ENCODE measurements at places on chromosomes 13 and 19.

DNA sequence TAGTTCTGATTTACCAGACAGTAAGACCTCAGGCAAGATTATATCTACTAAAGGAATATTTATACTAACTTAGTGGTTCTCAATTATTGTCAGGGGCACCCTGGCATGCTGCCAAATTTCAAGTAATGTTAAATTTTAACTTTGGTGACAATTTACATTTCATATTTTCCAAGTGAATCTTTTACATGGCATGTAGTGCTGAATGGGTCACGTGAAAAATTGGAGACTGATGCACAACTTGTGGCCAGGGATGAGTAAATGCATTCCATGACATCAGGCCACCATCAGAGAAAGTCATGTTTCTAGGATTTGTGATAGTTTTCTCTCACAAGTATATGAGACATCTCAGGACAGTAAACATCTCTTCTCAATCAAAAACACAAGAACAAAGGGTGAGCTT, 202.6 kb upstream of the SOX21 start:
- no peak for DNase-seq

- DNase-seq, result no peak
These were observed 75.7 kb downstream of the MAP4K1 start for GRCh38 chr19:38542040-38542439.

- no peak for DNase-seq
These were observed 353.5 kb downstream of the DACH1 start for GRCh38 chr13:71513411-71514033.

DNA sequence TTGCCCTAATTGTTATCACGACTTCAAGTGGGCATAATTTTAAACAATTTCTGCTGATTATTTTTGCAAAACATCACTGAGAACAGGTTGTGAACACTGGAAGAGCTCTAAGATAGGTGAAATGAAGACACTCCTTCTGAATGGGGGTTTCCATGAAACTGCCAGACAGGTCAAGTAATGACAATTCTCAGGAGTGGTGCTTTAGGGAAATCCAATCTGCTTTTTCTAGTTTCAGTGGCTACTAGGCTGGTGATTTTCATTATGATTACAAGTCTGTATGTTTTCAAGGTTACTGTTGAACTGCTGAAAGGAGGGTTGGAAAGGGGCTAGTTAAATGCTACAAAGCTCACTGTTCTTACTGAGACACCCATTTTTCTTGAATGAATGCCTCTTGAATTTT, 1724.2 kb downstream of the PCDH9 start:
- no peak for DNase-seq

DNA sequence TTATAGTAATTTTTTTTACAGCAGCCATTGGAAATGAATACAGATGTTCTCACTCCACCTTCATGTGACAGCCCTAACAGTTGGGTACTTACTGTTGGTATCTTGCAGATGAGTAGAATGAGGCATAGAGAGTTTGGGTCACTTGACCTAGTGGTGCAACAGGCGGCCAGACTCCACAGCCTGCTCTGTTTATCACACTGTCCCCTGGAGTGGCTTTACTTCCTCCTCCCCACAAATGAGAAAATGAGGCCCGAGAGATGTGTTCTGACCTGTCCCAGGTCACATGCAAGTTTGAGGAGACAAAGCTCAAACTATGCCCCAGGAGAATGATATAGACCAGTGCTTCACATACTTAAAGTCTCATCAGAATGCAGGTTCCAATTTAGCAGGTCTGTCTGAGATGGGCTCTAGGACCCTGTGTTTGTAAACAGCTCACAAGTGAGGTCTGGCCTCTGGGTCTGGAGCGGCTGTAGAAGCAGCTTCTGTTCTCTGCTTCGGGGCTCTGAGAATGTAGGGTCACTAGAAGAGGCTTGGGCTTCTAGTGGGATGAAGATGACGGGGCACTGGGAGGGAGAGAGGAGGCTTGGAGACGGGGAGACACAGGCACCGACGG, 37.4 kb upstream of the RCBTB2 start:
- DNase-seq, result no peak

DNA sequence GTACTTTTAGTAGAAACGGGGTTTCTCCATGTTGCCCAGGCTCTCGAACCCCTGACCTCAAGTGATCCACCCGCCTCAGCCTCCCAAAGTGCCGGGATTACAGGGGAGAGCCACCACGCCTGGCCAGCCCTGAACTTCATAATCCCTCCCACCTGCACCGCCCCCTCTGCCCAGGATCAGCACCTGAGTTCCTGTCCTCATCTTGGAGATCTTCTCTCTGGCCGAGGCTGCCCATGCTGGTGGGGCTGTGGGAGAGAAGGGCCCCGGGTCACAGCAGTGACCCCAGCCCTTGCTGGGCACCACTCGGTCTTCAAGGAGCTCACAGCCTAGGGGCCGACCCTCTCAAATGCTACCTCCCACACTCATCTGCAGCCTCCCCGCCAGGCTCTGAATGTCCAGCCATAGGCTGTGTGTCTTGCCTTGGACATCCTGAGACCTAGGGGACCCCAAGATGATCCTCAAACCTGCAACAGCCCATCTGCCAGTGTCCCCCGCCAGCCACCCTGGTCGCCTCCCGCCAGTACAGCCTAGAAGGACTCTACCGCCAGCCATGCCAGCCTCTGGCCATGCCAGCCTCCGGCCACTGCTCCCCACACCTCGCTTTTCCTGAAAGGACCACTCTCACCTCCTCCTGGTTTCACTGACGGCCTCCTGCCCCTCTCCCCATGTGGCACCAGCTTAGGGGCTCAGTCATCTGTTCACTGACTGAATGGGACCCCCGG, 1.5 kb downstream of the ATP8B3 start:
- no peak for DNase-seq

GRCh38 chr19:6983448-6983847, 37.8 kb downstream of the MBD3L2B start:
- DNase-seq, result no peak

GRCh38 chr13:99281811-99282263, 23.7 kb upstream of the GPR18 start:
- no peak for DNase-seq

DNA sequence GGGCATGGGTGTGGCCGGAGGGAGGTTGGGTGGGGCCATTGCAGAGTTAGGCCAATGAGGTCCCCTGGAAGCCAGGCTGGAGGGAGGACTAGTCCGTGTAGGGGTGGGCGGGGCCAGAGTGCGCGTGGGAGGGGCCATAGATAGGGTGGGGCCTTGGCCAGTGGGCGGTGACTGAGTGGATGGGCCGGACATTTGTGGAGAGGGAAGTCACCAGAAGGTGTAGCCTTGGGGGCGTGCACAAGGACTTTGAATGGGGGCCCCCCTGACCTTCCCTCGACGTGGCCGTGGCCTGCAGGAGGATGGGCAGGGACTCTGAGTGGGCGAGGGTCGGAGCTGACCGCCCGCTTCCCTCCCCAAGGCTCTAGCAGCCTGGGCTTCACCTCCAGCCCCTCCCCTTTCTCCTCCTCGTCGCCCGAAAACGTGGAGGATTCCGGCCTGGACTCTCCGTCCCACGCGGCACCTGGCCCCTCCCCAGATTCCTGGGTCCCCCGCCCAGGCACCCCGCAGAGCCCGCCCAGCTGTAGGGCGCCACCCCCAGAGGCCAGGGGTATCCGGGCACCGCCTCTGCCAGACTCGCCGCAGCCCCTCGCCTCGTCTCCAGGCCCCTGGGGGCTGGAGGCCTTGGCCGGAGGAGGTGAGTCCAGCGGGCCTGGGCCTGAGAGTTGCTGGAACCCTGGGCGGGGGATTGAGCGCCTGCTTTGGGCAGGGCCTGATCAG, 16.5 kb upstream of the B3GNT3 start:
- DNase-seq, result no peak

- no peak for DNase-seq
These were observed 873.7 kb downstream of the SLITRK5 start for GRCh38 chr13:88544836-88545235.

GRCh38 chr13:106734198-106734597, 166.3 kb upstream of the ARGLU1 start:
- DNase-seq, result no peak

GRCh38 chr13:42174344-42175162, 97.4 kb upstream of the AKAP11 start:
- DNase-seq, result peak; percentile 11

- peak; percentile 74 for DNase-seq
These were observed 13.3 kb upstream of the ISYNA1 start for GRCh38 chr19:18450931-18451836.

- DNase-seq, result no peak
These were observed 1317.9 kb upstream of the SPRY2 start for GRCh38 chr13:81658598-81659370.

GRCh38 chr13:62207388-62207787, 791.7 kb upstream of the PCDH20 start:
- DNase-seq, result no peak

GRCh38 chr13:35881360-35881759, 249.8 kb downstream of the DCLK1 start:
- DNase-seq, result peak; percentile 66

GRCh38 chr13:100588331-100589177, at the start of gene GGACT:
GGACT (minus strand) TSS chr13:100588789; CDS start chr13:100532591, 56,198 bp downstream.
- DNase-seq, result peak; percentile 47

DNA sequence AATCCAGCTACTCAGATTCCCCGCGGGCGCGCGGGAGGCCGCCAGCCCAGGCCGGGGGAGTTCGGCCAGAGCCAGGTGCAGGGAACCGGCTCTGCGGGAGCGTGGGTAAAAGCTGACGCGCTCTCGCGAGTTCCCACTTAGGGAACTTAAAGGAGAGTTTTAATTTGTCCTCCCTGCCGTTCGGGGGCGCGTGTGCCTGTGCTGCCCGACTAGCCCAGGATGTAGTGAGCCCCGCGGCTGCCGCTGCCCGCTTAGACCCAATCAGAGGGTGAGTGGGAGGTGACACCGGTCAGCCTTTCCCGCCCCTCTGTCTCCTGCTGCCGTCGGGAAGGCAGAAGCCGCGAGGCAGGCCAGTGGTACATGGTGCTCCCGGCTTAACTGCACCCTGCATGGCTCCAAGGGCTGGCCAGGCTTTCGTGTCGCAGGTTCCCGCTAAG, 36.0 kb upstream of the NEK3 start:
- peak; percentile 72 for DNase-seq

DNA sequence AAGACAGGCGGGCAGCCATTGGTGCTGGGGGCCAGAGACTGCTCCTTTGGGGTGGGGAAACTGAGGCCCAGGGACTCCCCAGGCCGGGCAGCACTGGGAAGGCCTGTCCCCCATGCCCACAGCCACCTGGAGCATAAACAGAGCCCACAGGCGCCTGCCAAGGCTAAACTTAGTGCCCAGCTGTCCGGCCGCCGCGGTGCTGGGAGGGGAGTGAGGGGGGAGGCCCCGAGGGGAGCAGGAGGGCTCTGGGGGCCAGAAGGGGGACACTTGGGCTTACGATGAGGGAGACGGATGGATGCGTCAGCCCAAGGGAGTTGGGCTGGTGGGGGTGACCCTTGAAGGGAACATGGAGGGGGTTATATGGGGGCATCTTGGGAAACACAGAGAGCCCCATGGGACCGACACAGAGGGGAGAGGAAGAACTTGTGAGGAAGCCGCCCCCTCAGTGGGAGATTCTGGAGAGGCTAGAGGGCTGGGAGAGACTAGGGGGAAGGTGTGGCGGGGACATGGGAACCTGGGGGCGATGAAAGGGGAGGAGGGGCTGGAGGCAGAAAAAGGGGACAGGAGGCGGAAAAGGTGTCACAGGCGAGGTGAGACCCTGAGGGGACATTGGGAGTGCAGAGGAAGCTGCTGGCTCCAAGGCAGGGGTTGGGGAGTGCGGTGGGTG, 2.2 kb downstream of the CERS1 start:
- DNase-seq, result no peak

DNA sequence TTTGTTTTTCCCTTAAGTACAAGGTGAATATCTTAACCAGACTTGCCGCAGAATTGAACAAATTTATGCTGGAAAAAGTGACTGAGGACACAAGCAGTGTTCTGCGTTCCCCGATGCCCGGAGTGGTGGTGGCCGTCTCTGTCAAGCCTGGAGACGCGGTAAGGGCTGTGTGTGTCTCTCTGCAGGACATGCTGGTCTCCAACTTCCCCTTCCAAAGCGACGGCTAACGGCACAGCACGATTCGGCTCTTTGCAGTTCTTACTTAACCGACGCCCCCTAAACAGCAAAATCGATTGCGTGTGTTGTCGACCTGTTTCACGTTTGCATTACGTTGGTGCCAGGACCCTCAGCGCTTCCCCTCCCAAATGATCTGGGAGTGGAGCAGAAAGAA, 73.2 kb downstream of the GGACT start:
- no peak for DNase-seq

DNA sequence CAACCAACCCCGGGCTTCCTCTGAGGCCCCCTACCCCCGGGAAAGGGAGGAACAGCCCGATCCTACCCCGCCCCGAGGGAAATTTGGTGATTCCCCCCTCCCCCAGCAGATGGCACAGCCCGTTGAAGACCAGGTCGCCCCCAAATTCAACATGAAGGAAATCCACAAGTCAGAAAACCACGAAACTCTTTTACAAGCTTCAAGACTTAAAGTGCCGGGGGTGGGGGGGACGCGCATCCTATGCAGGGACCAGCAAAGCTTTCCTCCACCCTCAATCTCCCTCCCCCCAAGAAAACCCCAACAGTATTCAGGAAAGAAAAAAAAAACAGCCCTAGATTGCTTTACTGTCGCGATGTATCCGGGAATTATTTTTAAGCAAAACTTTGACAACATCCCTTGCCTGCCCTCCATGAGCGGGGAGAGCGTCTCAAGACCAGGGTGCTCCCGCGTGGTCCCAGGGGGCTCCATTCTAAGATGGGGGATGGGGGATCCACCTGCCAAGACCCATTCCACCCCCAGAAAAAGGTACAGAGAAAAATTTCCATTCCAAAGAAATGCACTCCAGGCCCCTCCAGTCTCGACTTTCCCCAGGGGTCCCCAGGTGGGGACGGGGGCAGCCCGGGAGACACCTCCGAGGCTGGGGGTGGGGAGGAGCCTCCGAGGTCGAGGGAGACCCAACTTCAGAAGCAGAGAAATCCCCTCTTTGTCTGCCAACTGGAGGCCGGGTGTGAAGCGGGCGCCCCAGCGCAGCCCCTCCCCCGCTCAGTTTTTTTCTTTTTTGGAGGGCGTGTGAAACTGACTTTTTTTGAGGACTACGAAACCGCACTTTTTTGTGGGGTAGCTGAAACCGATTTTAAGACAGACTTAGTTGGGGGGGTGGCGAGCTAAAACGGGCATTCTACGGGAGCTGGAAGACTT, 1.5 kb downstream of the TCF3 start:
- peak; percentile 31 for DNase-seq

DNA sequence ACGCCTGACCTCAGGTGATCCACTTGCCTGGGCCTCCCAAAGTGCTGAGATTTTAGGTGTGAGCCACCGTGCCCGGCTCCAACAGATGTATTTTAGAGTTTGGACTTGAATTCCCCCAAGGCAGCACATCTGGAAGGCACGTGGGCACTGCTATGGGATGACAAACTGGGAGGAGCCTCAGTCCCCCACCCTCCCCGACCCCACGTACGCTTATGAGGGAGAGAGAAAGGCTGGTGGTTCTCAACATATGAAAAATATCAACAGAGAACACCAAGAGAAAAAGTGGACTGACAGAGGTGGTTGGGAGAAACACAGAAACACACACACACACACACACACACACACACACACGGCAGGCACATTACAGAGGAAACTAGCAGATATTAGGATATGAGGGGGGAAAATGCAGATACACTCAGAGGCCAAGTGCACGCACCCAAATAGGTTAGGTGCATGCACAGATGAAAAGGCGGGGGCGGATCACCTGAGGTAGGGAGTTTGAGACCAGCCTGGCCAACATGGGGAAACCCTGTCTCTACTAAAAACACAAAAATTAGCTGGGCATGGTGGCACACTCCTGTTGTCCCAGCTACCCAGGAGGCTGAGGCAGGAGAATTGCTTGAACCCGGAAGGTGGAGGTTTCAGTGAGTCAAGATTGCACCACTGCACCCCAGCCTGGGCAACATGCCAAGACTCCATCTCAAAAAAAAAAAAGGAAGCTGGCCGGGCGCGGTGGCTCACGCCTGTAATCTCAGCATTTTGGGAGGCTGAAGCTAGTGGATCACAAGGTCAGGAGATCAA, 3.2 kb downstream of the STX10 start:
- peak; percentile 48 for DNase-seq
